CD14-positive monocyte (primary cell): ENCODE measurements at places on chromosomes 4 and X.

- DNase-seq: no peak
Observed at GRCh38 chr4:4316150-4316495, 26.1 kb downstream of the ZBTB49 start.

GRCh38 chr4:26029568-26030131 is 115.6 kb downstream of the SMIM20 start:
- DNase-seq: no peak

GRCh38 chr4:165367040-165367439 is 11.8 kb upstream of the CPE start:
- DNase-seq: no peak

DNA sequence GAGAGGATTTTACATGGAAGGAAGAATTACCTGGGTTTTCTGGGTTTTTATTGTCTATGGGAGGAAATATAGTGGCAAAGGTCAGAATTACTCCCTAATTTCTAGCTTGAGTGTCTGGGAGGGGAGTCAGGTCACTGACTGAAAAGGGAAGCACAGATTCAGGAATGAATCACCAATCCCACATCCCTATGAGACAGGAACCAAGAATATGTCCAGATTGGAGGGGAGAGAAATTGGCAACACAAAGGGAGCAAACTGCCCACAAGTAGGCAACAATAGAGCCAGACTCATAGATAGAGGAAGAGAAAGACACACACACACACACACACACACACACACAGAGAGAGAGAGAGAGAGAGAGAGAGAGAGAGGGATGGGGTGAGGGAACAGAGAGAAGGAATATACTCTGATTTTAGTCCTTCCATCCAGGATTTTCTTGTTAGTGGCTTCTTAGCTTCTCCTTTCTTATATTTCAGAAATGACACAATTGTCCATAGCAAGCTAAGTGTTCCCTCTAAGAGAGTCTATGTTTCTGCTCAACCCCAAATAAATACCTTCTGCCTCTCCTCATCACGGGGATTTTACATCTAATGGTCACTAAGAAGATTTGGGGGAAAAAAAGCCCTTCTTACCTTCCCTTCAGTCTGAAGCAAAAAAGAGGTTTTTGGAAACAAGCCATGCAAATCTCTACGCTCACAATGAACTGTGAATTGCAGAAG is 12.0 kb downstream of the P2RY10 start:
- no peak for DNase-seq

- no peak for DNase-seq
Observed at GRCh38 chrX:135557344-135557743, 36.9 kb downstream of the INTS6L start.

DNA sequence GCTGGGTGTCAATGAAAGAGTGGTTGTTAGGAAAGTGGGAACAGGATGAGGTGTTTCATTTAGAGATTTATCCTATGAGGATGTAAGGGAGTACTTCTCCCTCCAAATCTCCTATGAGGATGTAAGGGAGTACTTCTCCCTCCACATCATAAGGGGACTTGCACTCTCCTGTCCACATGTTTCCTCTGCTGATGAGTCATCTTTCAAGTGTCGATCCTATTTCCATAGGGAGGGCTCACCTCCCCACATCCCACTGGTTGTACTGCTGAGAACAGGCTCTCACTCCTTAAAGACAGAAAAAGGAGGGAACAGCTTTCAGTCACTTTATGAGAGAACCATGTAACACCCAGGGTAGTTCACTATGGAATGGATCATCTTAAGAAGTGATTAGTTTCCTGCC is 65.0 kb downstream of the INPP4B start:
- DNase-seq: no peak

GRCh38 chrX:69100478-69100877 is 64.8 kb downstream of the PJA1 start:
- DNase-seq: no peak

GRCh38 chrX:119775517-119776238 is 15.8 kb downstream of the RPL39 start:
- DNase-seq: peak; percentile 59

DNA sequence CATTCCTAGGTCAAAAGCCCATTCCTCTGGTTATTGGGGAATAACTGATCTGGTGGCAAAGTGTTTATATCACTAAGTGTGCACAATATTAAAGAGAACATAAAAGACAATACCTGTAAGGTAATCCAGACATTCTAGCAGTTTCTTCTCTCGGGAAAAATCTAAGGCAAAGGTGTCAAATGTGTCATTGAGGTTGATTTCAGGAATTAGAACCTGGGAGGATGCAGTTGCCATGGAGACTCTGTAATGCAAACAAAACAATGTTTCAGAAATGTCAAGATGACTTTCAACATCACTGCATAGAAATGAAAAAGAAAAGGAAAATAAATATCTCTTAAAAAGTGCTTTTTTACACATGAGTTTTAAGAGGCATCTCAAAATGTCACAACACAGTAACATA is 145.9 kb downstream of the MID1 start:
- DNase-seq: no peak

DNA sequence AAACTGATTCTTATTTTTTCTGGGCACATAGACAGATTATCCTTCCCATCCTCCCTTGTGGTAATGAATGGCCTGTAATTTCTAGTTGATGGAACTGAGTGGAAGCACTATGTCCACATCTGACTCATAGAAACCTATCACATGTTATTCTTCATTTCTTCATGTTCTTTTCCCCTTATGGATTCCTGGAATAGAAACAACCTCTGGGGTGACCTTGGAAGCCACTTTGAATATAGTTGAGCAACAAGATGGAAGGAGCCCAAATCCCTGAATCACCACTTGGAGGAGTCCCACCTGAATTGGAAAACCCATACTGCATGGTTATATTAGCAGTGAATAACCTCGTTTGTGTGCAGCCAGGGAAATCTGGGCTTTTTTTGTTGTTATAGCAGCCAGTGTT is 137.8 kb downstream of the MID1IP1 start:
- no peak for DNase-seq
